ENCODE measurements at places on chromosomes 2 and 18.

GRCh38 chr2:15565994-15566671, 5.0 kb upstream of the NBAS start:
- no peak for DNase-seq

DNA sequence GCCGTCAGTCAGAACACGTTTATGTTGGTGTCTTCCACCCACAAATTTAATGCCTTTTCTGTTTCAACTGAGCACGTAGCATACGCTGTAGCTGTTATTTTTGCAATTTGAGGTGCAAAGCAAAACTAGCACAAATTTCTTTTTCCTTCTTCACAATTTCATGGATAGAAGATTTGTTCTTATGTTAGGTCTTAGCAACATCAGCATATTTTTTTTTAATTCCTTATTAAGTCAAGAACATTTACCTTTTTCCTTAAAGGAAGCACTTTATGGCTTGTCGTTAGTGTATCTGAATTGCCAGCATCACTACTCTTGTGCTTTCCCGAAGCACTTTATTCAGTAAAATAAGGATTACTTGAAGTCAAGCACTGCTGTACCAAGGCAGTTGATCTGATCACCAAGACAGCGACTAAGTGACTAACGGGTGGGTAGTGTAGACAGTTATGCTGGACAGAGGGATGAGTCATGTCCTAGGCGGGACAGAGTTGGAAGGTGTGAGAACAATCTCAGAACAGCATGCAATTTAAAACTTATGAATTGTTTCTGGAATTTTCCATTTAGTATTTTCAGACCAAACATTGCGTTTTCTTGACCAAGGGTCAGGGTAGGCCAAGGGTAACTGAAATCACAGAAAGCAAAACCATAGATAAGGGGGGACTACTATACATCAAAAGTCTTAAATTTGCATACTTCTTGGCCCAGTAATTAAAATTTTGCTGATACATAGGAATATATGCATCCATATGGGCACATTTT, 13.3 kb downstream of the BABAM2 start:
- DNase-seq = no peak

- DNase-seq = no peak
Observed at GRCh38 chr2:183671233-183671632, 547.0 kb downstream of the NUP35 start.

GRCh38 chr2:181197140-181197760, 216.8 kb downstream of the UBE2E3 start:
- no peak for DNase-seq

GRCh38 chr2:19425419-19425818, 67.0 kb upstream of the OSR1 start:
- no peak for DNase-seq

DNA sequence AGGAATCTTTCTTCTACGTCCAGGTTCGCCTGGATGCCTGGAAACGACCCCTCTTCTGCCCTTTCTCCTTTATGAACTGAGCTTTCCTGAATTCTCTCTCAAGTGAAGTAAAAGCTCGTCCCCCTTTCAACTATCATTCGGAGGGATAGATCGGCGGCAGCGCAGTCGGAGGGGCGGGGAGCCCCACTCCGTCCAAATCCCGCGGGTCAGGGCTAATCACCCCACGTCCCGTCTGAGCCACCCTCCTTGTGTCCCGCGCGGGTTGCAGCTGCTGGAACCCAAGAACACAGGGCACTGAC, 367 bp downstream of the FBXO48 start:
- DNase-seq = no peak

DNA sequence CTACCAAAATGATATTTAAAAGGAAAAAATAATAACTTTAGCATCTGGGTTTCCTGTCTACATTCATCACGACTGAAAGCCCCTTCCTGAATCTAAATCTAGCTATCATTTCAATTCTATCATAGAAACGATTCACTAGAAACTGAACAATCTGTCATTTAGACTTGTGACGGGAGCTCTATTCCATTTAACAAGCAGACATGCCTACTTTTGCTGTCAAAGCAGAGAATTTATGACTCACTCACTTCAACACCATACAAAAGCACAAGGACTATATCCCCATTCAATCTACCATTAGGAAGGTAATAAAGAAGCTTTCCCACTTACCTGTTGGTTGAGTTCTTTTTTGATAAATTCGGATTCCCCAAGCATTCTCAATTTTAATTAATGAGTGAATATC, 1072.3 kb downstream of the LRP1B start:
- no peak for DNase-seq

- no peak for DNase-seq
Observed at GRCh38 chr2:218295029-218295428, 2.7 kb upstream of the TMBIM1 start.

- no peak for DNase-seq
Observed at GRCh38 chr2:67234440-67234839, 162.7 kb upstream of the ETAA1 start.

DNA sequence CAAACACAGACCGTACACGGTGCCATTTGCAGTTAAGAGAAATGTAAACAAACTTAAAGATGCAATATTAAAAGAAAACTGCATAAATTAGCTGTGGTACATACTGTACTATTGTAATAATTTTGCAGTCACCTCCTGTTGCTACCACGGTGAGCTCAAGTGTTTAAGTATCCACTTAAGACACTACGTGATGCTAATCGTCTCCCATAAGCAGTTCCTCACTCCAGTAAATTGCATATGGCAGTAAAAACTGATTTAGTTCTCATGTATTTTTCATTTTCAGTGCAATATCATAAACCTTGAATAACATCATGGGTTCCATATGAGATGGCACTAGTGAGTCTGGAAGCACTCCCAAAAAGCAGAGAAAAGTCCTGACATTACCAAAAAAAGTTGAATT, 14.4 kb downstream of the CLEC4F start:
- DNase-seq = no peak

DNA sequence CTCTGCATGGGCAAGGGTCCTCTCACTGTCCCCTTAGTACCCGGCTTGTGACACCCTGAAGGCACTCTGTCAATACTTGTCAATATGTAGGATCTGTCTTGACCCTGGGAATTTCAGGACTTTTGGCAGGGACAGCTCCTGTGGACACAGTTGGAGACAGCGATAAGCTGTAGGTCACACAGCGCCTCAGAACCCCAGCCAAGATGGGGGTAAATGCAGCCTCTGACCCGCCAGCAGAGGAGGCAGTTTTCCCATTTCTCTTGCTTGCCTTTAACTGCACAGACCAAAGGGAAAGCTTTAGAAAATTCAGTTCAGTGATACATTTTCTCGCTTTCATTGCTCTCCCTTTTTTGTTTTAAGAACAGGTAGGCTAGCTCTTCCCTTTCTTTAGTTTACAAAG, 54.8 kb upstream of the KLHL29 start:
- DNase-seq = no peak

GRCh38 chr2:69729266-69729665, 12.7 kb upstream of the ANXA4 start:
- no peak for DNase-seq

DNA sequence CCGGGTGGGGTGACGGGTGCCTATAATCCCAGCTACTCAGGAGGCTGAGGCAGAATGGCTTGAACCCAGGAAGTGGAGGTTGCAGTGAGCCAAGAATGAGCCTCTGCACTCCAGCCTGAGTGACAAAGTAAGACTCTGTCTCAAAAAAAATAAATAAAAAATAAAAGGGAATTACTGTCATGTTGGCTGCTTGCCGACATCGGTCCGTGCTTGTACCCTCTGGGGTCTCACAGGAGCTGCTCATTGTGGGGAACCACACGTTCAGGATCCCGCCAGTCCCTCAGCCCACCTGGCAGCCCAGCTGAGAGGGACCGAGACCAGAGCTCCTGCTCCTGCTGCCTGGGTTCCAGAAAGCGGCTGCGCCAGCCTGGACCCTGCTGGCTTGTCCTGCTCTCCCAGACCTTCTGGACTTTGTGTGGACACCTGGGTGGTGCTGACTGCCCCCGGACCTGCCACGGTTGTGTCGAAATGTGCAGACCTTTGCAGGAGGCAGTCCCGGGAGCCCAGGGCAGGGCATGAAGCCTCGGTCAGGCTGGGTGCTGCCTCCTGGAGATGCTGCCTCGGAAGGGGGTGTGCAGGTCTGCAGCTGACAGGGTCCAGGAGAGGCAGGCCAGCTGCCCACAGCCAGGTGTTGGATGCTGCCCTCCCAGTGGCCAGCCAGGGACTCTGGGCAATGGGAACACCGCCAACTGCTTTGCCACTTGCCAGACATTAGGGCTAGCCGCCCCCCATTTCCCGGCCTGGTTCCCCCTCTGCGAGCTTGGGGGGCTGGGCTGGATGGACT, 16.4 kb downstream of the KLF11 start:
- DNase-seq = no peak

DNA sequence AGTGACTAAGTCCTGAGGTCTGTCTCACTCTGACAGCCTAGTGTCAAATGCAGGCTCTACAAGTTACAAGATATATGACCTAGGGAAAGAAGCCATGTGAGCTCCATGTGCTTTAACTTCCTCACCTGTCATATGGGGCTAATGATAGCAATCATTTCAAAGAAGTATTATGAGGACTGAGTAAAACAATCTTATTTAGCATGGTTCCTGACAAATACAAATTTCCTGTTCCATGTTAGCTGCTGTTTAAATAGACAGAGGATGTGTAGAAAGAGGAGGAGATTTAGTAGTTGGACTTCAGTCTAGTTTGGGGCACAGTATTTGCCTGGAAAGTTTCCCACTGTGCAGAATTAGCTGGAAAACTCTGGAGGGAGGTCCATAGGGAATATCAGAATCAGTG, 545.8 kb downstream of the CNTNAP5 start:
- no peak for DNase-seq

DNA sequence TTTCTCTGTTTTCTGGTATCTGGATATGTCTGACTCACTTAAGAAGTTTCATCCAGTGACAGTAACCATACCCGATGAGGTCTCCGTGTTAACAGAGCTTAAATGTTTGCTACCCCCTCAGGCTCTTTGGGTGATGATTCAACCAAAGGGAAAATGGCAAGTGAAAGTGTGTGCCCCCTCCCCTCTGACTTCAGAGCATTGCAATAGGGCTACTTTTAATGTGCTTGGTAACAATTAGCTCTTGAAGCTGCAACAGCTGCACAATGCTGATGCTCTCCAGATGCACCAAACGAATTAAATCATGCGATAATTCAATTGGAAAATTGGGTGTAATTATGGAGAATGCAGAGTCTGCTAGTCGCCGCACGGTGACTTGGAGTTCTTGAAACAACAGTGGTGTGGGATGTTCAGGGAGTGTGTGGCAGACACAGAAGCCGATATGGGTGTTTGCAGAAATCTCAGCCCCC, 270.7 kb downstream of the ALK start:
- no peak for DNase-seq

GRCh38 chr2:184554736-184555135, 43.6 kb upstream of the ZNF804A start:
- DNase-seq = no peak

DNA sequence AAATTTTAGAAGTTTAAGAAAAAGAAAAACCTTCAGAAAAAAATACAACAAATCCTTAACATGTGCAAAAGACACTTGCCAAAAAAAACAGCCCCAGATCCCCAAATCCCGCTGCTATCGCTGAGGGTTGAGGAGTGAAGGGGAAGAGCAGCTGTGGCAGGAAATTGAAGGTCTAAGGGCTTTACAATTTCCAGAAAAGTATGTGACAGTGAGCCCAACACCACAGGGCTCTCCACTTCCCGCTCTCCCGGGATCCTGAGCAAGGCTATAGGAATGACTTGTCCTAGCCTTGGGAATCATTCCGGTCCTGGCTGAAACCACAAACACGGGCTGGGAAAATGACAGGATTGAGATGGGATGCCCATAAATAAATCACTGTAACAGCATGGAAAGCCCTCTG, 191.4 kb downstream of the TMEM163 start:
- no peak for DNase-seq

GRCh38 chr2:152513681-152514080, 178.7 kb downstream of the FMNL2 start:
- no peak for DNase-seq

- DNase-seq = no peak
Observed at GRCh38 chr2:170212625-170213280, 34.8 kb downstream of the MYO3B start.

GRCh38 chr2:48114256-48114655, 208.0 kb upstream of the FBXO11 start:
- DNase-seq = peak; percentile 27

DNA sequence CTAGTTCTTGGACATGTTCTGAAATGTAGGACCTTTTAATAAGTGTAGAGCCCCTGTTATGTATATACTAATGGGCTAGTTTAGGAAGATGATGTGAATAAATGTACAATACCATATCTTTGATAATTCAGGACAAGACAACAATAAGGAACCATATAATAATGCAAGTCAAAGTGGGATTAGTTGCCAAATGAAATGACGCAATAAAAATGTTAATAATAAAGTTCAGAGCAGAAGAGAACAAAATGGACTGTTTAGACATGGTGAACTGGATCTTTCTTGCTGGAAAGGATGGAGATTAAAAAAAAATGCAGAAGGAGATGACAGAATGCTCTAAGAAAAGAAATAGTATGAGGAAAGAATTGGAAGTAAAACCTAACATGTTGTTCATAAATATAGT, 43.7 kb downstream of the MMADHC start:
- DNase-seq = no peak

- DNase-seq = no peak
Observed at GRCh38 chr2:228681426-228681825, 499.9 kb upstream of the SPHKAP start.

DNA sequence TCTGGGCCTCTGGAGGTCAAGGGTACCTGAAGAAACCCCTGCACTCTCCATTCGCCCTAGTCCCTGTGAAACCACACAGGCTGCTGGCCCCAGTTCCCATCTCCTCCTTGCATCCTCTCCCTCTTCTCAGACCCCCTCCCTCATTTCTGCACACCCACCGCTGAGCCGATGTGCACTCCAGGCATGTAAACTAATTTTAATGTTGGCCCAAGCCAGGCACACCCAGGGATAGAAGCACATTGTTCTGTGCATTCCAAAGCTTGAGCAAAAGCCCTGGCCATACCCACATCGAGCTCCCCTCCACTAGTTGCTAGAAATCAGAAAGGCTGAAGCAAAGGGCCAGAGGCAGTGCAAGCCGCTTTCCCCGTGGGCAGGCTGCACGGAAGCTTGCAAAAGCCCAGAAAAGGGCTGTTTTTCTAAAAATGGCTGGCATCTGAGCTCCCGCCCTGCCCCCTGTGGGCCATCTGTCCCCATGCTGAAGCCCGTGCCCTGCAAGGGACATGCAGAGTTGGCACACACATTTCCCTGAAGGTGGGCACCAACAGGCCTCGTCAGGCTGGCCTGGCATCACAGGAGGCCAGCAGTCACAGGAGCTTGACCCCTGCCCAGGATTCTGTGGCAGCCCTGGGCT, 181.6 kb downstream of the SMAD7 start:
- no peak for DNase-seq

GRCh38 chr2:10304458-10305253, 2.0 kb downstream of the HPCAL1 start:
- no peak for DNase-seq

Measured in stimulated activated CD4-positive, alpha-beta T cell treated with anti-CD3 and anti-CD28 coated beads, Interleukin-1b, Interleukin-23, amount 100 ng/mL, for 1 hour (primary cell).